Activated CD8-positive, alpha-beta T cell treated with anti-CD3 and anti-CD28 coated beads, Interleukin-2, amount 10 ng/mL, durations not matched to agents 7 days and 5 days (primary cell): ENCODE measurements at places on chromosomes 11 and 22. TPM values are rescaled to one million over a fixed set of nuclear protein-coding genes. Genes with fewer than 3 reads are reported as not detected.
A peak's percentile ranks its signal among the peaks of the same experiment; 100 is the strongest.

SYT13 gene
- total RNA-seq = not detected

DNA sequence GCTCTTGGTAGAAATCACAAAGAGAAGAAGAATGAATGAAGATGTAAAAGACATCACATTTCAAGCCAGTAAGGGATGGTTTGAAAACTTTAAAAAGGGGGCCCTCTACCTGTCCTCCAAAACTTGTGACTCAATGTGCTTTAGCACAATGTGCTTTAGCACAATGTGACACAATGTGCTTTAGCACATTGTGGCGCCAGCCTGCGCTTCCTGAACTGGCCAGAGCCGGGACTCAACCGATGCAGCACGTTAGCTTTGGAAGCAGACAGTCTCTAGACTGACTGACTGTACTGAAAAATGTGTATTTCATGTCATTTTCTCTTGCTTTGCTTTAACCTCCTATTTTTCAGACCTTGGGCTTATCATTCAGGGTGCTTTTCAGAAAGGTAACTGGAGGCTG, 63.5 kb downstream of the FAM83F start:
- peaks cover 7% of the 10 kb centered on the region for H3K36me3 ChIP-seq
- peak overlapping the region; percentile 85 for H3K27ac ChIP-seq
- H3K27me3 ChIP-seq = no peaks in the 10 kb centered on the region
- H3K4me3 ChIP-seq = peak overlapping the region; percentile 39
- DNase-seq = peak; percentile 60
- peaks cover 56% of the 10 kb centered on the region for H3K4me1 ChIP-seq

- no peaks in the 10 kb centered on the region for H3K36me3 ChIP-seq
- peaks cover 9% of the 10 kb centered on the region for H3K27me3 ChIP-seq
- DNase-seq = no peak
- no peaks in the 10 kb centered on the region for H3K4me1 ChIP-seq
These were observed 245.4 kb downstream of the GRIK4 start for GRCh38 chr11:120756931-120757330.

DNA sequence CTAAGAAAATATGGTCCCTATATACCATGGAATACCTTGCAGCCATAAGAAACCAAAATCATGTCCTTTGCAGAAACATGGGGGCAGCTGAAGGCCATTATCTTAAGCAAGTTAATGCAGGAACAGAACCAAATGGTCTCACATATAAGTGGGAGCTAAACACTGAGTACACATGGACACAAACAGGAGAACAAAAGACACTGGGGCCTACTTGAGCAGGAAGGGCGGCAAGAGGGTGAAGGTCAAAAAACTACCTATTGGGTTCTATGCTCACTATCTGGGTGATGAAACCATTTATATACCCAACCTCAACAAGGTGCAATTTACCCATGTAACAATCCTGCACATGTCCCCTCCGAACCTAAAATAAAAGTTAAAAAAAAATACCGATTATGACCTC, 22.5 kb downstream of the GAS2 start:
- H3K4me1 ChIP-seq = peaks cover 6% of the 10 kb centered on the region
- no peak overlapping the region for H3K4me3 ChIP-seq
- H3K27ac ChIP-seq = no peak overlapping the region

GRCh38 chr11:134228625-134229024, 4.2 kb downstream of the VPS26B start:
- H3K4me1 ChIP-seq = peaks cover 77% of the 10 kb centered on the region
- H3K27ac ChIP-seq = peak overlapping the region; percentile 39
- H3K36me3 ChIP-seq = peaks cover 40% of the 10 kb centered on the region
- H3K27me3 ChIP-seq = no peaks in the 10 kb centered on the region
- peak; percentile 71 for DNase-seq

IL18BP gene
- total RNA-seq = 15.9 TPM

DNA sequence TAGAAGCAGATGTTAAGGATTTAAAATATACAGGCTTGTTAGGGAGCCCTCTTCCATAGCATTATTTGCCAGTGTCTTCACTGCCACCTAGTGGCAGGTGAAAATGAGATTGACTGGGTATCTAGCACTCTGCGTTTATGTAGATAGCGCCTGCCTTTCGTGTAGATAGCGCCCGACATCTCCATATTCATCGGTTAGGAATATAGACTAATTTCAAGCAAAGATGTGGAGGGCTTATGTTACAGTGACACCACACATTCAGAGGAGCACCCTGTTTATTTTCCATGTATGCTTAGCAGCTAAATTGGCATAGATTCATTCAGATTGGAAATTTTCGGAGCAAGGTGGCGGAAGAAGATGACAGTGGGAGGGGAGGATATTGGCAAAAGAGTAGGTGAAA, 72.0 kb downstream of the SLC5A12 start:
- H3K4me3 ChIP-seq = no peak overlapping the region
- DNase-seq = peak; percentile 51
- H3K27me3 ChIP-seq = no peaks in the 10 kb centered on the region
- H3K4me1 ChIP-seq = no peaks in the 10 kb centered on the region
- no peaks in the 10 kb centered on the region for H3K36me3 ChIP-seq
- H3K27ac ChIP-seq = no peak overlapping the region

DNA sequence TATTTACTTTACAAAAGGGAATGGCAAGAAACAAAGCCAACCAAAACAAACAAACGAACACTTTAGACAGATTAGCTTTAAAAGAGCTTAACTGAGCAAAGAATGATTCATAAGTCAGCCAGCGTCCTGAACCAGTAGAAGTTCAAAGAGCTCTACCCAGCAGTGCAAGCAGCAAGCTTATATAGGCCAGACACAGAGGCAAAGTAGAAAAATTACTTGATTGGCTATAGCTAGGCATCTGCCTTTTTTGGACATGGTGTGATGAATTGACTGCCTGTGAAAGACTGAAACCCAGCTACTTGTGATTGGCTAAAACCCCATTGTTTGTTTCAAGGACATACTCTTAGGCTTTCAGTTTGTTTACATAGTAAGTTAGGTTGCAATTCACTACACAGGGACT, 2120.0 kb upstream of the RAG2 start:
- H3K27ac ChIP-seq = no peak overlapping the region
- H3K4me3 ChIP-seq = no peak overlapping the region
- no peak for DNase-seq
- H3K4me1 ChIP-seq = no peaks in the 10 kb centered on the region
- H3K36me3 ChIP-seq = no peaks in the 10 kb centered on the region

- no peak for DNase-seq
- H3K4me1 ChIP-seq = no peaks in the 10 kb centered on the region
- no peak overlapping the region for H3K4me3 ChIP-seq
- no peak overlapping the region for H3K27ac ChIP-seq
These were observed 166.1 kb downstream of the C11orf91 start for GRCh38 chr11:33534575-33534974.

DNA sequence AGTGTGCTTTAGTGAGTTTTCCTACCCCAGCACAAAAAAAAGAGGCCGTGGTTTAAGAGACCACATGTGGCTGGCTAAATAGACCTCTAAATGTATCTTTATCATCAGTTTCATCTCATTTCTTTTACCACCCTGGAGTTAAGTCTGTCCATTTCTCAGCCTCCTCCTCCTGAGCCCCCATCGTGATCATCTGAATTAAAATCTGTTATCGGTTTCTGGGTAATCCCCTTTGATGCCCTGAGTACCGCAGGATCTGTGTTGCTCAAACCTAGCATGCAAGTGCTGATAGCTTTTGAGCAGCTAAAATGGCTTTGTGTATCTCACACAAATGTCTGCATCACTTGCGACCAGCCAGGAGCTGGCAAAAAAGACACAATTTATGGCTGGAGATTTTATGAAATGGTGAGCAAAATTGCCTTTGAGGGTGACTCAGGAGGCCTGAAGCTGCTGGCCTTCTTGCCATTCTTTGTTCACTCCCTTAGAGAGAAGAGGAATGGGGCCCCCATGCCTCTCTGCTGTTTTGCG, 236.5 kb downstream of the NTM start:
- no peaks in the 10 kb centered on the region for H3K27me3 ChIP-seq
- no peak overlapping the region for H3K4me3 ChIP-seq
- H3K27ac ChIP-seq = no peak overlapping the region

GRCh38 chr11:559020-559620, 1.4 kb downstream of the LMNTD2 start:
- peaks cover 17% of the 10 kb centered on the region for H3K4me1 ChIP-seq
- peaks cover 8% of the 10 kb centered on the region for H3K36me3 ChIP-seq
- DNase-seq = no peak
- peaks cover 14% of the 10 kb centered on the region for H3K27me3 ChIP-seq
- no peak overlapping the region for H3K4me3 ChIP-seq
- no peak overlapping the region for H3K27ac ChIP-seq

LDHAL6A gene
- total RNA-seq = not detected

DNA sequence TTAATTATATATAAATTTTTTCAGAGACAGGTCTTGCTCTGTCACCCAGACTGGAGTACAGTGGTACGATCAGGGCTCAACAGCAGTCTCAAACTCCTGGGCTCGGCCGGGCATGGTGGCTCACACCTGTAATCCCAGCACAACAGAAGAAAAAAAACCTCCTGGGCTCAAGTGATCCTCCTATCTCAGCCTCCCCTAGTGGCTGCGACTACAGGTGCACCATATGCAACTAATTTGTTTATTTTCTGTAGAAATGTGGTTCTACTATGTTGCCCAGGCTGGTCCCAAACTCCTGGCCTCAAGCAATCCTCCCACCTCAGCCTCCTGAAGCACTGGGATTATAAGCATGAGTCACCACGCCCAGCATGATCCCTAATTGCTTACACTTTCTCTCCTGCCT, 56.1 kb upstream of the SLC35C1 start:
- H3K27ac ChIP-seq = no peak overlapping the region
- H3K4me1 ChIP-seq = no peaks in the 10 kb centered on the region
- H3K27me3 ChIP-seq = peaks cover 13% of the 10 kb centered on the region
- no peak for DNase-seq

- no peak overlapping the region for H3K4me3 ChIP-seq
- DNase-seq = no peak
- no peaks in the 10 kb centered on the region for H3K36me3 ChIP-seq
- peaks cover 5% of the 10 kb centered on the region for H3K4me1 ChIP-seq
- H3K27ac ChIP-seq = no peak overlapping the region
- H3K27me3 ChIP-seq = no peaks in the 10 kb centered on the region
These were observed 161.1 kb downstream of the BBOX1 start for GRCh38 chr11:27201454-27202302.

DNA sequence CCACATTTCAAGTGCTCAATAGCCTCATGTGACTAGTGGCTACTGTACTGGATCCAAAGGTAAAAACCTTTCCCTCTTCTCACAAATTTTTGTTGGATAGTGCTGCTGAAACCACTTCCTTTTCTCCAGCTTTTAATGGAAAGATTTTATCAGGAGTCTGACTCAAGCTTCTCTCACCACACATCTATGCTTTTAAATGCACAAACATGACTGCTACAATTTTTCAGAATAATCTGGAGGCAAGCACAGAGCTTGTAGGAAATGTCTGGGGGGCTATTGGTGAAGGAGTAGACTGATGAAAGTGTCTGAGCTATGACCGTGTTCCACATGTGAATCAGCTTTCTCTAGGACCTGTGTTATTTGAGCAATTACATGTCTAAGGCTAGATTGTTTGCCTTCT, 101.1 kb upstream of the FAT3 start:
- H3K27ac ChIP-seq = no peak overlapping the region
- H3K4me3 ChIP-seq = no peak overlapping the region
- no peaks in the 10 kb centered on the region for H3K4me1 ChIP-seq
- no peaks in the 10 kb centered on the region for H3K36me3 ChIP-seq

DNA sequence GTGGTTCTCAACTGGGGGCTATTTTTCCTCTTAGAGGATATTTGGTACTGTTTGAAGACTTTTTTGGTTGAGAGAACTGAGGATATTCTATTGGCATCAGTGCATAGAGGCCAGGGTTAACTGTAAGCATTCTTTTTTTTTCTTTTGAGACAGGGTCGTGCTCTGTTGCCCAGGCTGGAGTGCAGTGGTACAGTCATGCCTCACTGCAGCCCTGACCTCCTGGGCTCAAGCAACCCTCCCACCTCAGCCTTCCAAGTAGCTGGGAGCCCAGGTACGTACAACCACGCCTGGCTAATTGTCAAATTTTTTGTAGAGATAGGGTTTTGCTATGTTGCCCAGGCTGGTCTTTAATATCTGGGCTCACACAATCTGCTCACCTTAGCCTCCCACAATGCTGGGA, 12.9 kb downstream of the MMP7 start:
- no peak overlapping the region for H3K27ac ChIP-seq
- H3K4me3 ChIP-seq = no peak overlapping the region
- H3K27me3 ChIP-seq = peaks cover 28% of the 10 kb centered on the region

CELF1 gene
- total RNA-seq = 111 TPM

PPME1 gene
- 29.6 TPM for total RNA-seq

DNA sequence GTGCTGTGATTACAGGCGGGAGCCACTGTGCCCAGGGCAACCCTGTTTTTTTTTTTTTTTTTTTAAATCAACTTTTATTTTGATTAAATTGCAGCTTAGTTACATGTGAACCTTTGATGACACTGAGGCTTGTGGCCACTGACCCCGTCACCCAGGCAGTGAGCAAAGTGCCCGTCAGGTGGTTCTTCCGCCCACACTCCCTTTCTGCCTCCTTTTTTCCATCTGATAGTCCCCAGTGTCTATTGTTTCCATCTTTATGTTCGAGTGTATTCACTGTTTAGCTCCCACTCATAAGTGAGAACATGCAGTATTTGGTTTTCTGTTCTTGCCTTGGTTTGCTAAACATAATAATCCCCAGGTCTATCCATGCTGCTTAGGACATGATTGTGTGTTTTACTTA, 110.9 kb upstream of the GRK3 start:
- H3K27ac ChIP-seq = no peak overlapping the region
- no peak overlapping the region for H3K4me3 ChIP-seq
- H3K36me3 ChIP-seq = peaks cover 45% of the 10 kb centered on the region
- DNase-seq = no peak
- no peaks in the 10 kb centered on the region for H3K27me3 ChIP-seq
- H3K4me1 ChIP-seq = peaks cover 42% of the 10 kb centered on the region

CDC42EP2 gene
- total RNA-seq = 0.29 TPM

DNA sequence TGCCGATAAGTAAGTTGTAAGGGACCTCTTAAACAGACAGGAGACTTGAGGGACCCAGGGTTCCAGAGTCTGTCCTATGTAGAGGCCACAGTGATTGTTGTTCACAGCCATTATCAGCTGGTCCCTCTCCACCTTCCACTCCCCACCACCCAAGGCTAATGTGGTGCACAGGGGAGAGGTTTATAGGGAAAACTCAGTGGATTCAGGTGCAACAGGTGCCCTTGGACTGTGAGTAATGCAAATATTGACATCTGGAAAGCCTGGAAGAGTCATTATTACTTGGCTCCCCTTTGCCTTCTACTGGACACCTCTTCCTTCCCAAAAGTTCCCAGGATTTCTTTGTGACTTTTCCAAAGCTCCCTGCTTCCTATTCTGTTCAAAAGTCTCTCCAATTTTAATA, 441.1 kb upstream of the CCDC90B start:
- peaks cover 25% of the 10 kb centered on the region for H3K27me3 ChIP-seq
- H3K4me1 ChIP-seq = no peaks in the 10 kb centered on the region
- H3K36me3 ChIP-seq = no peaks in the 10 kb centered on the region
- DNase-seq = no peak

- no peaks in the 10 kb centered on the region for H3K4me1 ChIP-seq
- no peak overlapping the region for H3K27ac ChIP-seq
- no peak overlapping the region for H3K4me3 ChIP-seq
- no peaks in the 10 kb centered on the region for H3K27me3 ChIP-seq
- no peaks in the 10 kb centered on the region for H3K36me3 ChIP-seq
These were observed 409.5 kb upstream of the SYN3 start for GRCh38 chr22:33467620-33468095.

OR10G4 gene
- not detected for total RNA-seq

FIBIN gene
- not detected for total RNA-seq

- H3K27me3 ChIP-seq = peaks cover 62% of the 10 kb centered on the region
- H3K36me3 ChIP-seq = no peaks in the 10 kb centered on the region
- H3K4me3 ChIP-seq = no peak overlapping the region
- no peak overlapping the region for H3K27ac ChIP-seq
- DNase-seq = no peak
These were observed 3.4 kb downstream of the FJX1 start for GRCh38 chr11:35621620-35622019.
